ENCODE measurements at places on chromosomes 7 and 10. TPM values are rescaled to one million over a fixed set of nuclear protein-coding genes. Genes with fewer than 3 reads are reported as not detected.

Gene ANKRD2
- 1.9 TPM for total RNA-seq

Gene TMEM273
- total RNA-seq: 9.6 TPM

GRCh38 chr10:111756217-111757061 is 427.1 kb downstream of the GPAM start:
- DNase-seq: no peak

- DNase-seq: no peak
Observed at GRCh38 chr7:8063706-8064297, 95.2 kb downstream of the GLCCI1 start.

DNA sequence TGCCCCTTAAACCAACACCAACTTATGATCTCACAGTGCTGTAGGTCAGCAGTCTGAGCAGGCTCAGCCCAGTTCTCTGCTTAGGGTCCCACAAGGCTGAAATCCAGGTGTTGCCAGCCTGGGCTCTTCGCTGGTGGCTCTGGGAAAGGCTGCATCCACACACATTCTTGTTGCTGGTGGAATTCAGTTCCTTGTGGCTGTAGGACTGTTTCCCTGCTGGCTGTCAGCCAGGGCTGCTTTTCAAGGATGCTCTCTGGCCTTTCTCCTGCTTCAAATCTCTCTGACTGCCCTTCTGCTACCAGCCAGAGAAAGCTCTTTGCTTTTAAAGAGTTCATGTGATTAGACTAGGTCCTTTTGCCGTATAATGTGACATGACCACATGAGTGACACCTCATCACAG is 15.3 kb downstream of the POLL start:
- DNase-seq: no peak

DNA sequence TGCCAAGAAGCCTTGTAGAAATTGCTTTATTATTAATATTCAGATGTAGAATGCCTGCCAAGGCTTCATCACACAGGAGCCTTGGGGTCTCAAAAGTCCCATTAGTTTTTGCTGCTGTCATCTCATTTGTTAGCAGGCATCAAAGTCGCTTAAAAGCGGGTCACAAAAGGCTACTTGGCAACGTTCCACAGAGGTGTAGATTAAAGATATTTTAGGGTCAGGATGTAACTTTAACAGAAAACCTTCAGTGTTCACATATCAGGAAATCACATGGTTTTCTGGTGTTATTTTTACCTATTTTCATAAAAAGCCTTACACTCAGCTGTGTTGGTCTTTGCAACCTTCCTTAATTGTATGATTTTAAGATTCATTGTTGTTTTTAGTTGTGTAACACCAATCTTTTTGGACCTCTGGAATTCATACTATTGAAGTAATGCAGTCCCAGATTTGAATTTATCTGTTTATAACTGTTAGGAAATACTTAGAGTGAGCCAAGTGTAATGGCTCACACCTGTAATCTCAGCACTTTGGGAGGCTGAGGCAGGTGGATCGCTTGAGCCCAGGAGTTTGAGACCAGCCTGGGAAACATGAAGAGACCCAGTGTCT is 65.3 kb downstream of the TET1 start:
- DNase-seq: no peak

DNA sequence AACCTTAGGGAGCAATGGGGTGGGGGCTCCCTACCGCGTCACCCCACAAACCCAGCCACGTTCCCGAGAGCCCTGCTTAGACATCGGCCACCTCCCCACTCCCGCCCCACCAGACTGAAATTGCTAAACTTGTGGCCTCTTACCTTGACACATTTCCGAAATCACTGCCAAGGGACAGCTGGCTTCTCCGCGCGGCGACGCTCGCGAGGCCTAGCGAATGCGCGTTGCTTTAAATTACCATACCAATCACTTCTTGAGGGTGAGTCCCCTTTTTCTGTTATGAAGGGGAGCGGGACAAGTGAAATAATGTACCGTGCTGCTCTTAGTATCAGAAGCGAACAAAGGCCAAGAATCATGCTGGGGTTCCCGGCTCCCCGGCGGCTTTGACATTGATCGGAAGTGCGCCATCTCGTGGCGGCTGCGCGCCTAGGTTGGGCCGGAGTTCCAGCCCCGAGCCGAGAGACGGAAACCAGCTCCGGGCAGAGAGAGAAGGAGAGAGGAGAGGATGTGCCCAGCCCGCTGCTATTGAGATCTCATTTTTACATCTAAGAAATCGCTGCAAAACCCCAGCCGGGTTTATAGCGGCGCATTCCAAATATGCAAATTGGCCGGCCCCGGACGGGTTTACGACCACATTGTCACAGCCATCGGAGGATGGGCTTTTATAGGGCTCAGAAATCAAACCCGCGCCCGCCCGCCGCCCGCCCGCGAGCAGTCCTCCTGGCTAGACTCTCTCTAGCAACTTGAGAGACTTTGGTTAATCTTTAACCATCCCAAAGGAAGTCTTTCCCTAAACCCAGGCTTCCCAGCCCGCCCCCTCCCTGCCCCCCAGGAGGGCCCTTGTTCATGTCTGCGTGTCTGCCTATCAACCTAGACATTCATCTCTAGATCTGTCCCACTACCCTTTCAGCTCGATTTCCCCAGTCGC is 5.3 kb downstream of the HOXA11 start:
- no peak for DNase-seq

GRCh38 chr10:75403144-75403938 is 1.8 kb upstream of the ZNF503 start:
- no peak for DNase-seq

All from thoracic aorta (tissue), 2 donors.